ENCODE measurements at places on chromosomes 3 and 15.

GRCh38 chr3:99648516-99648915, 10.1 kb downstream of the COL8A1 start:
- no peak for DNase-seq

GRCh38 chr15:45064386-45064785, 41.4 kb downstream of the SORD start:
- no peak for DNase-seq

- DNase-seq = no peak
Observed at GRCh38 chr15:57415602-57416001, 39.3 kb downstream of the CGNL1 start.

GRCh38 chr15:31128919-31129768, 27.6 kb upstream of the TRPM1 start:
- DNase-seq = peak; percentile 65

DNA sequence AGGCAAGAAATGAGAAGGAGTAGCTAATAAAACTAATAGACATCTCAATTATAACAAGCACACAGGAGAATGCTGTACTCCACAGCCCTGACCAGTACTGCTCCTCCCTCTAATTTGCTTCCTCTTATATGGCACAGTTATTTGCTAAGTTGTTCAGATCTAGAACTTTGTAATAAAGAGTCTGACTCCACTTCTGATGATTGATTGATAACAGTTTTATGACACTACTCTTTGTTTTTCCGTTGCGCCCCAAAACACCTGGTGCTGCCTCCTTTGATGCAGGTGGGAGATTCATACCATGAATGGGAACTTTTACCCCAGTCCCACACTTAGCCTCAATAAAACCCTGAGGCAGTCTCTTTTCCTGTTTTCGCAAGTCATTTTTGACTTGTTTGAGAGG, 777.7 kb downstream of the GBE1 start:
- no peak for DNase-seq

- no peak for DNase-seq
Observed at GRCh38 chr3:150376001-150376848, 31.9 kb upstream of the TSC22D2 start.

- DNase-seq = no peak
Observed at GRCh38 chr3:35549690-35550089, 89.6 kb upstream of the ARPP21 start.

- DNase-seq = no peak
Observed at GRCh38 chr3:191065181-191065805, 133.7 kb upstream of the OSTN start.

DNA sequence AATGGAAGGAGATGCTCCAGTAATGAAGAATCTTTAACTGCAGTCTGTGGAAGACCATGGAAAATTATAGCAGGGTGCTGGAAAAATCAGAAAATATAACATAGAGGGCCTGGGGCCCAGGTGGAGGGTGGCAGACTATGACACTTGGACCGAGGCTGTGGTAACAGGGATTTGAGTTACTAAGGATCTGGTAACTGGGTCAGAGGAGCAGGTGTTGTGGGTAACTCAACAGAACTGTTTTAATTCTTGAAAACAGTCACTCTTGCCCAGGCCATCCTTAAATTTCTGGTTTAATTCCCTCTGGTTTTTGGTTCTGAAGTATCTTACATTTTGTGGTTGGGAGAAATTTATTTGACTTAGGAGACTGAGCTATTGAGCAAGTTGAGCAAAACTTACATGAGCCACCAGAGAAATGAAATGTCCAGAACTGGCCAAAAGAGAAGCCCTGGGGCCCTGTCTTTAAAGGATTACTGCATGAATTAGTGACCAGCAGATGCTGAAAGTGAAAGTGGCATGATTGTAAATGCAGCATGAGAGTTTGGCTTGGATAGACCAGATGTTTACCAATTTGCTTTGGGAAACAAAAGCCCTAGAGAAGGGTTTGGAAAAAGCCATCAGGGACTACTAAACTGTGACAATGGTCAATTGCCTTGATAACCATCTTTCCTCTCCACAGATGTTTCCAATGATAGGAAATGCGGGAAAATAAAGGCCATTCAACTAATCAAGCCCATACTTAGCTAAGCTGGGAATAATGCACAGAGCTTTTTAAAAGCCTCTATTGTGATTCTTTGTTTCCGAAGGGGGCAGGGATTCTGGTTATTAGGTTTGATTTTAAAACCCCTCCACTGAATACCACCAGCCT, 374.9 kb upstream of the TGFBR2 start:
- no peak for DNase-seq

DNA sequence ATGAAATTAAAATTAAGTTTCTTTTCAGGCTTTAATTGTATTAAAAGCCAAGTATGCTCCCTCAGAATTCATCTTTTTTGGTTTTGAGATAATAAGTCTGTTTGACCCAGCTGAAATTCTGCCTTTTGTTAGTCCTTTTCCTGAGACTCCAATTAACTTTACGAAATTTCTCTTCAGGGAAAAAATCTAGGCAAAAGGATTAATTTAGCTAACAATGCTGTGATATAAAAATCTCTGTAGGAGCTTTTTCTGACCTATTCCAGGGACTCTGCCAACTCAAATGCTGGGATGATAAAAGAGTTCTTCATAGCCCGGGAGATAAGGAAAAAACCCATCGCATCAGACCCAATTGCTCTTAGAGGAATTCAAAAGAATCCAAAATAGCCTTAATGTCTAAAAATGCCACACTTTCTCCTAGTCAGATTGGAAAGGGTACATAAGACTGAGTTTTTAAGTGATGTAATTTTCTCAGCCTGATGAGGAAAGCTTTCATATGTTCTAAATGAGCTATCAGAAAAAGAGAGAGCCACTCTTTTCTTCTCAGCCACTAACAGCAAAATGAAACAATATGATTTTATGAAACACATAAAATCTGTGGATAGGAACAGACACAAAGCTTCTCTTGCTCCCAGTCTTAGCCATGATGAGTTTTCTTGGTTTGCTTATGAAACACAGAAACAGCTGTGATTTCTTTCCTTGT, 405.1 kb downstream of the ROBO1 start:
- DNase-seq = no peak

DNA sequence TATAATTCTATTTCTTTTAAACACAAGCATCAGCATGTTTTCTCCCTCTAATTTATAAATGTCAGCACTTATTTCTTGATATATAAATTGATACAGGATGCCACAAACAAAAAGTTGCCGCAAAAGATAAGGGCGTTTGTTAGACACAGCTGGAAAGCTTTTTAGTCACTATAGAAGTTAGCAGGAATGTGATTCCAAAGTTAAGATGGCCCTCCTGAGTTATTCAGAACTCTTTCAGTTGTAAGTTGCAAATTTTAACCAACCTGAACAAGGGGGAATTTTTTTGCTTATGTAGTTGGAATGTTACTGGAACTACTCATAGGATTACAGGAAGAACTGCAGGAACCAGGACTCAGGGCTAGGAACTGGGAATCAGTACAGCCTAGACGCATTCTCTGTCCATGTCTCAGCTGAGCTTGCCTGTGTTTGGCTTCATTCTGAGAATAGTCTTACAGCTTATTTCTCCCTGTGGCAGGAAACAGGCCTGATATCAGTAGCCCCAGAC, 166.3 kb downstream of the VGLL4 start:
- no peak for DNase-seq

GRCh38 chr3:53700441-53700840, 145.8 kb downstream of the CHDH start:
- no peak for DNase-seq

DNA sequence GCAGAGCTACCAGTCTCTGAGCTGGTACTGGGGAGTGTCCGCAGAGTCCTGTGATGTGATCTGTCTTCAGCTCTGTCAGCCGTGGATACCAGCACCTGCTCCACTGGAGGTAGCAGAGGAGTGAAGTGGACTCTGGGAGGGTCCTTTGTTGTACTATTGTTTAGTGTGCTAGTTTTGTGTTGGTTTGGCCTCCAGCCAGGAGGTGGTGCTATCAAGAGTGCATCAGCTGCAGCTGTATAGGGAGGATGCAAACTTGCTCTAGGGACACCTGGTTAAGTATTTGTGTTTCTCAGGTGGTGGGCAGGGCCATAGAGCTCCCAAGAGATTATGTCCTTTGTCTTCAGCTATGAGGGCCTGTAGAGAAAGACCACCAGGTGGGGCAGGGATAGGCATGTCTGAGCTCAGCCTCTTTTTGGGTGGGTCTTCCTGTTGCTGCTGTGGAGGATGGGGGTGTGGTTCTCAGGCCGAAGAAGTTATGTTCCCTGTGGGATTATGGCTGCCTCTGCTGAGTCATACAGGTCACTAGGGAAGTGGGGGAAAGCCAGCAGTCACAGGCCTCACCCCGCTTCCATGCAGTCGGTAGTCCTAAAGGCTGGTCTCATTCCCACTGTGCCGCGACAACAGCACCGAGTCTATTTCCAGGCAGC, 443.2 kb upstream of the TBL1XR1 start:
- DNase-seq = no peak

GRCh38 chr15:66993874-66994696, 71.3 kb upstream of the SMAD3 start:
- DNase-seq = no peak

- no peak for DNase-seq
Observed at GRCh38 chr15:48984811-48985352, 21.2 kb upstream of the SHC4 start.

DNA sequence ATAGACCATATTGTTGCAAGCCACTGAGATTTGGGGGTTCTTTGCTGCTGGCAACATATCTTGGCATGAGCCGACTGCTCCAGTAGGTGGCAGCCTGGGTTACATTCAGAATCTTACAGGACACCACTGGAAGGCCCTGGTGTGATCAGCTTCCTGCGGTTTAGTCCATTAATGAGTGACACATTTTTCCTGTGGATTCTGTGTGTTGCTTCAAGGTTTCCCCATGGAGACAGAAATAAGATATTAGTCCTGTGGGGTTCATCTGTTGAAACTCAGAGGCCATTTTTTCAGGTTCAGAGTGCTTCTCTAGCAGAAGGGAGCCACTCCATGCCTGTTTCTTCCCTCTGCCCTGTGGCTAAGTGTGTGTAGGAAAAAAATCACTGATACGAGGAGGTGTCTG, 116.2 kb downstream of the MFSD1 start:
- DNase-seq = no peak

GRCh38 chr15:85672332-85673084, 122.2 kb downstream of the KLHL25 start:
- no peak for DNase-seq

DNA sequence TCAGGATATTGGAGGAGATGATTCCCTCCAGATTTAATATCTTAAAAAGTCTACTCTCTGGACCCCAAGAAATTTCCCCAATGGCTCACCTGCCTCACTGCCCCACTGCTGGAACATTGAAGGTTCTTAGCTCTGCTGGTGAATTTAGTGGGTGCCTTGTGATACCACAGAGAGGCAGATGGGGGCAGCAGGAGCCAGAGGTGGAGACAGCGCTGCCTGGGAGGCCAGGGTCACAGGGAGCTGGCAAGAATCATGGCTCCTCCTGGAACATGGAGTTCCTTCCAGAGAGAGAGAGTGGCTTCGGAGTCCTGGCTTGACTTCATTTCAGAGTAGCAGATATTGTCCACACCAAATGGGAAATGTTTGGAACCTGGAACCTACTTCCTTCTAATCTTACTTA, 263.5 kb upstream of the CFAP20DC start:
- DNase-seq = peak; percentile 27

GRCh38 chr3:115779011-115779410, 155.7 kb downstream of the GAP43 start:
- DNase-seq = no peak

- DNase-seq = no peak
Observed at GRCh38 chr3:106013971-106014370, 145.2 kb upstream of the CBLB start.

- no peak for DNase-seq
Observed at GRCh38 chr3:174132421-174133042, 726.6 kb upstream of the NAALADL2 start.

GRCh38 chr15:69557707-69558409, 105.2 kb downstream of the RPLP1 start:
- DNase-seq = no peak

DNA sequence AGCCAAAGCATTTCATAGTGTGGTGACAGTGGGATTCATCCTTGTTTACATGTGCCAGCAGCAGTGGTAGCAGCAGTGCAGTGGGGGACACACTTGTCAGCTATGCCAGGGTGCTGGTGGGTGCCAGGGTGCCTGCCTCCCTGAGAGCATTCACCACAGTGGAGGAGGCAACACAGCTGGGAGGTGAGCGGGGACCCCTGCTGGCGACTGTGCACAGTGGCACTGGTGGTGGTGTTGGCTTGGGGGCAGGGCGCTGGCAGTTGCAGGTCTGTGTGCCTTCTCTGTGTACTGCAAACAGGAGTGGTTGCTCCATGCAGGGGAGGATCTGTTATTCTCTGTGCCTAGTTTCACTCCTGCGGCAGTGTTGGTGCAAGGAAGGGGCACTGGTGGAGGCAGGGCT, 41.2 kb downstream of the CEP63 start:
- no peak for DNase-seq

- no peak for DNase-seq
Observed at GRCh38 chr3:117104792-117105191, 395.2 kb downstream of the TUSC7 start.

DNA sequence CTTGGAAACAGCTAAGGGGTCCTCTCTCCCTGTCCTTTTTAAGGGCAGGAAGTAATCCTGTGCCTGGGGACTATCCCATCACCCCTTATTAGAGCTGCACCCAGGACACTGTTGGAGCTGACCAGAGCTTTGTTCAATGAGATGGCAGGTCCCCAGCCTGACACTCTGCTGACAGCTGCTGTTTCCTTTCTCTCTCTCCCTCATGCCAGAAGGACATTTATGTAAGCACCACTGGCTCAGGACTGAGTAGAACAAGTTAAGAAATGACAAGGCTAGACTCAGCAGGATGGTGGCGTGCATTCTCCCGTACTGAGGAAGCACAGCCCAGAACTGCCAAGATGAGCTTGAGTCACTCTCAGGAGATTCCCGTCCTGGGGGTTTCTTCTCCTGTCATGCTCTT, 17.3 kb downstream of the GJD2 start:
- no peak for DNase-seq

GRCh38 chr15:40082195-40082883, 26.3 kb downstream of the BMF start:
- peak; percentile 40 for DNase-seq

- no peak for DNase-seq
Observed at GRCh38 chr15:41560572-41560874, 1.5 kb downstream of the TYRO3 start.

- DNase-seq = no peak
Observed at GRCh38 chr3:94596887-94597566, 534.2 kb downstream of the NSUN3 start.

GRCh38 chr15:94804613-94805012, 573.3 kb downstream of the MCTP2 start:
- DNase-seq = no peak

GRCh38 chr15:30885814-30886213, 17.9 kb upstream of the FAN1 start:
- no peak for DNase-seq

- no peak for DNase-seq
Observed at GRCh38 chr3:181565416-181565815, 146.3 kb upstream of the SOX2 start.

GRCh38 chr3:39124876-39125840, 17.7 kb downstream of the TTC21A start:
- no peak for DNase-seq

DNA sequence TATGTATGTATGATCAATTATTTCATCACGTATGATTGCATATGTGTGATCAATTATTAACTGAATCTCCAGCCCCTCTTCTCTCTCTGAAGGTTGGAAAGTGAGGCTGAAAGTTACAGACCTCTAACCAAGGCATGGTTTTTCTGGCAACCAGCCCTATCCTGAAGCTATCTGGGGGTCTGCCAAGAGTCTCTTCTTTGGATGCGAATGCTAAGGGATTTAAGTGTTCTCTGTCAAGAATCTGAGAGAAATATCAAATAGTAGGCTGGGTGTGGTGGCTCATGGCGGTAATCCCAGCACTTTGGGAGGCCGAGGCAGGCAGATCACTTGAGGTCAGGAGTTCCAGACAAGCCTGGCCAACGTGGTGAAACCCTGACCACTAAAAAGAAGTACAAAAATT, 8.1 kb downstream of the NKTR start:
- no peak for DNase-seq
